ENCODE measurements at places on chromosomes 2 and 18. TPM values are rescaled to one million over a fixed set of nuclear protein-coding genes. Genes with fewer than 3 reads are reported as not detected.

USP40 gene
- 11.3 TPM for total RNA-seq

TRIM43 gene
- total RNA-seq, result not detected

NCL gene
- total RNA-seq, result 157 TPM

SPATA3 gene
- not detected for total RNA-seq

ADAM23 gene
- 22.9 TPM for total RNA-seq

ABCB11 gene
- 0.25 TPM for total RNA-seq

RAB27B gene
- 22.9 TPM for total RNA-seq

EVA1A gene
- total RNA-seq, result 0.98 TPM

RGPD4 gene
- total RNA-seq, result 0.25 TPM

WNT6 gene
- total RNA-seq, result not detected

ARHGAP28 gene
- 16.2 TPM for total RNA-seq

CPO gene
- total RNA-seq, result not detected

DQX1 gene
- 0.98 TPM for total RNA-seq

LOXHD1 gene
- total RNA-seq, result 0.25 TPM

PROM2 gene
- total RNA-seq, result 0.98 TPM

FAM124B gene
- total RNA-seq, result 3.7 TPM

CFAP53 gene
- 0.74 TPM for total RNA-seq

FKBP7 gene
- 11.3 TPM for total RNA-seq

SP3 gene
- 103 TPM for total RNA-seq

METAP1D gene
- 6.6 TPM for total RNA-seq

SCN7A gene
- total RNA-seq, result 0.98 TPM

EML6 gene
- 3.4 TPM for total RNA-seq

KCNE4 gene
- 2.5 TPM for total RNA-seq

ACVR1C gene
- total RNA-seq, result 4.2 TPM

FN1 gene
- total RNA-seq, result 203 TPM

NOSTRIN gene
- total RNA-seq, result 7.1 TPM

COL4A3 gene
- total RNA-seq, result 0.49 TPM

UBXN4 gene
- total RNA-seq, result 55.1 TPM

ZNF385B gene
- total RNA-seq, result 2.5 TPM

MLPH gene
- 0.98 TPM for total RNA-seq

CD8A gene
- total RNA-seq, result 2.0 TPM

PAIP2B gene
- total RNA-seq, result 13.3 TPM

PLGLB2 gene
- 2.2 TPM for total RNA-seq

All from temporal lobe (tissue), 4 donors.